ENCODE measurements at places on chromosomes 2 and 18.

DNA sequence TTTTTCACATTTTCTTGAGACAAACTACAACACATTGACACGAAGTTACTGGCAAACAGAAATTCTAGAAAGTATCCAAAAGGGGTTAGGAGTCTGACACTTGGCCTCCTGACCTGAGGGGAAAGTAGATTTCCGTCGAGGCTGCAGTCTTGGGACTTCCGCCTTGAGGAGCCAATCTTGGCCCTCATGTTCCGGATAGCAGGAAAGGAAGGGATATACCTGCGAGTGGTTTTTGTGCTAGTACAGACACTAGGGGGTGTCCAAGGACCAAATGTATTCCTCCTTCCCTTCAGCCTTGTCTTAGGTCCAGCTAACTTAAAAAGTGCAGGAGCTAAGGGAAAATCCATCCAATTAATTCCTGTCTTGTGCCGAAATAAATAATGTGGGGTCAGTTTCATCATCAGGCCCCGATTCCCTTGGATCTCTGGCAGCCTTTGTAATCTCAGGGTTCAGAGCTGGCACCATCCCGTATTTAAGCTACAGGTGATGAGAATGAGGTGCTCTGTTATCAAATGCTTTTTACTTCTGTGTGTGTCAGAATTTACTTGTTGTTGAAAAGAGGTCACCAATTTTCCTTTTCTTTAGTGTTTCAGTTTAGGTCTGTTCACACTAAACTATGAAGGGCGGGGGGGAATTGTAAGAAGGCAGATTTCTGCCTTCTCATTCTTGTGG, 330.2 kb upstream of the FANCL start:
- DNase-seq = no peak

GRCh38 chr2:71804281-71804751, 343.3 kb downstream of the CYP26B1 start:
- no peak for DNase-seq

GRCh38 chr2:166439078-166439477, 55.0 kb downstream of the SCN7A start:
- DNase-seq = no peak

GRCh38 chr2:138601458-138602165, 100.0 kb downstream of the SPOPL start:
- DNase-seq = no peak

GRCh38 chr2:125572660-125573059, 1083.3 kb upstream of the GYPC start:
- DNase-seq = no peak

DNA sequence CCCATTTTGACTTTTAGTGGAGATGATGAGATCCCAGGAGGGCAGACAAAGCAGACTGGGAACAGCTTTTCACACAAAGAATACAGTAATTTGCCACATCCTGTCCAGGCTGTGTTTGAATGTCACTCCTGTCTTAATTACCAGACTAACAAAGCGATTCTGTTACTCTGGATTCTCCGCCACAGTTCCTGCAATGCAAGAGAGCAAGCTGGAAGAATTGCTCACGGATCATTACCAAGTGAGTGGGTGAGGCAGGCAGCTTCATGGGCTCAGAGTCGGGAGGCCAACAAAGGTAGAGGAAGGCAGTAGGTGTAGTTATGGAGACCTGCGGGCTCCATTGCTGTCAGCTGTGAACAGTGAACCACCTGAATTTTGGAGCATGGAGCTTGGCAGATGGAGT, 250.5 kb upstream of the ATP5MC3 start:
- no peak for DNase-seq

GRCh38 chr2:96265349-96265839, 403 bp downstream of the TMEM127 start:
- peak; percentile 7 for DNase-seq

- DNase-seq = no peak
Observed at GRCh38 chr18:68991286-68991685, 193.4 kb downstream of the CCDC102B start.

DNA sequence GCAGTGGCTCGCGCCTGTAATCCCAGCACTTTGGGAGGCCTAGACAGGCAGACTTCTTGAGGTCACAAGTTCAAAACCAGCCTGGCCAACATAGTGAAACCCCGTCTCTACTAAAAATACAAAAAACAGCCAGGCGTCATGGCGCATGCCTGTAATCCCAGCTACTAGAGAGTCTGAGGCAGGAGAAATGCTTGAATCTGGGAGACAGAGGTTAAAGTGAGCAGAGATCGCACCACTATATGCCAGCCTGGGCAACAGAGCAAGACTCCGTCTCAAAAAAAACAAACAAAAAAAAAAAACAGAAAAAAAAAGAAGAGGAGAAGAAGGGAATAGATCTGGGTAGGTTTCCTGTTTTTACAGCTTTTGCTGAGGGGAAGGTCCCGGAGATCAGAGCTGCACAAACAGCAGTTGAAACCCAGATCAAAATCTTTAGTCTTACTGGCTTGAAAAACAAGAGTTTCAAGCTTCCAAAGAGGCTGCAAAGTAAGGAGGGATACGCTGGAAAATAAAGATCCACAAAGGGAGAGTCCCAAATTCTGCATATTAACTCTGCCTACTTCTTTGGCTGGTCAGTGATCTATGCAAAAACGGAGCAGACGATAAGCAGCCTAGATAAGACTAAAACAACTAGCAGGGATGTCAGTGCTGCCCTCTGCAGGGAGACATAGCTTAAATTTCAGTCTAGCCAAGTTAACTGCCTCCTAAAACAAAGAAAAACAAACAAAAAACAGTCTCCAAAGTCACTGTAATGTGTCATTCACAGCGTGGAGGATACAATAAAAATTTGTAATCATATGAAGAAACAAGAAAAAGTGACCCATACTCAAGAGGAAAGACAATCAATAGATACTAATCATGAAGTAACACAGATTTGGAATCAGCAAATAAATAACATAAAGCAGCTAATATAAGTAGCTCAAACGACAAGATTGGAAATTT, 74.1 kb downstream of the TLK1 start:
- peak; percentile 57 for DNase-seq

DNA sequence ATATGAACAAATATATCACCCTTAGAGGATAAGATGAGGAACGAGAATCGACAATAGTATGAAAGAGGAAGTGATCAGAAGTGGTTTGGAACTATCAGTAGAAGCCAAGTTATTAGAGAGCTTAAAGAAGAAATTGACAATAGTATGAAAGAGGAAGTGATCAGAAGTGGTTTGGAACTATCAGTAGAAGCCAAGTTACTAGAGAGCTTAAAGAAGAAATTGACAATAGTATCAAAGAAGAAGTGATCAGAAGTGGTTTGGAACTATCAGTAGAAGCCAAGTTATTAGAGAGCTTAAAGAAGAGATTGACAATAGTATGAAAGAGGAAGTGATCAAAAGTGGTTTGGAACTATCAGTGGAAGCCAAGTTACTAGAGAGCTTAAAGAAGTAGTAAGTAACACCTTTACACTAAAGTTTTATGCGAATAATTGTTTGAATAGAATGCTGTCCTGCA, 175.5 kb downstream of the ZNF407 start:
- DNase-seq = no peak

GRCh38 chr2:60484133-60484645, 69.3 kb downstream of the BCL11A start:
- no peak for DNase-seq

- DNase-seq = no peak
Observed at GRCh38 chr2:120350080-120350479, 4.1 kb downstream of the INHBB start.
